ENCODE measurements at places on chromosomes 2 and 18. TPM values are rescaled to one million over a fixed set of nuclear protein-coding genes. Genes with fewer than 3 reads are reported as not detected.

The TMEM200C gene
- polyA plus RNA-seq = 1.7 TPM

DNA sequence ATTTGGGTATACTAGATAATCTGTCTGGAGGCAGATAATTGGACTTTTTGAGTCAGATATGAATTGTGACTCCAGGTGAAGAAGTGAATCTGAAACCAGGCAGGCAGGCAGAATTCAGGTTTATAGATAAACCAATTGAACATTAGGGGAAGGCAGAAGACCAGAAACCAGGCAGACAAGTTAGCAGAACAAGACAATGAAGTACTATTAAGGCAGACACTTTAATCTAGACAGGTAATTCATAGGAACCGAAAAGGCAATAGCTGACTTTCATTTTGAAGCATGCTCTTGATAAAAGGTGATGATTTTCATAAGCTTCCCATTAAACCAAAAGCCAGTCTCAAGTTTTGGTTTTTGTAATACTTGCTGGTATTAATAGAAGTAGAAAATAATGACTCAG, 19.3 kb upstream of the SLC4A10 start:
- no peak for DNase-seq

GRCh38 chr2:203623096-203623495, 83.3 kb upstream of the CD28 start:
- DNase-seq = no peak

- no peak for DNase-seq
Measured at GRCh38 chr2:121368836-121369235, 83.8 kb upstream of the TFCP2L1 start.

Measured in heart right ventricle (tissue), 16 donors.